ENCODE measurements at places on chromosomes 12 and 14. TPM values are rescaled to one million over a fixed set of nuclear protein-coding genes. Genes with fewer than 3 reads are reported as not detected.

The EPYC gene
- not detected for total RNA-seq

GRCh38 chr12:107670999-107671643, 14.5 kb upstream of the PWP1 start:
- no peak for DNase-seq

- no peak for DNase-seq
Measured at GRCh38 chr12:91037276-91037675, 20.5 kb downstream of the KERA start.

The SLC6A15 gene
- not detected for total RNA-seq

The CLEC12A gene
- not detected for total RNA-seq

- DNase-seq = no peak
Measured at GRCh38 chr14:103057028-103057371, 349 bp downstream of the CDC42BPB start.

- DNase-seq = no peak
Measured at GRCh38 chr12:110039085-110039807, 9.1 kb downstream of the C12orf76 start.

The PRB2 gene
- not detected for total RNA-seq

DNA sequence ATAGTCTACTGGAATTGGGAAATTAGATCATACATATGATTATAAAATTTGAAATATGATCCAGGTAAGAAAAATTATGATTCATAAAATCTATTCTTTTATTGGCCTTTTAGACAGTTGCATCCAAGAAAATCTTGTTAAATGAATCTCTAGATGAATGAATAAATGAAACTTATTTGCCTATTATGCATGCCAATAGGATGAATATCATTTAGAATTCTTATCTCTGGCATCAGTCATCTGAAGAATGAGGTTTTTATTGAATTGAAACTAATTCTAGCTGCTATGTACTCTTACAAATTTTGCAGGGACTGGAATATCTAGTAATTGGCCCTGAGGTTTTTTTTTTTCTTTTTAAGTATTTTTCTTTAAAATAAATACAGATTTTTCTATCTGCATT, 475.5 kb downstream of the NAV3 start:
- DNase-seq = no peak

DNA sequence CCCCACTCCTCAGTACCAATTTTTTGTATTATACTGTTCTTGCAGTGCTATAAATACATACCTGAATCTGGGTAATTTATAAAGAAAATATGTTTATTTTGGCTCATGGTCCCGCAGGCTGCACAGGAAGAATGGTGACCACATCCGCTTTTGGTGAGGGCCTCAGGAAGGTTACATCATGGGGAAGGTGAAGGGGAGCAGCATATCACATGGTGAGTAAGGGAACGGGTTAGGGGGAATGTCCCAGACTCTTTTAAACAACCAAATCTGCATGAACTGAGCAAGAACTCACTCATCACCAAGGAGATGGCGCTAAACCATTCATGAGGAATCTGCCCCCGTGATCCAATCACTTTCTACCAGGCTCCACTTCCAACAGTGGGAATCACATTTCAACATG, 40.0 kb downstream of the OSBPL8 start:
- DNase-seq = no peak

DNA sequence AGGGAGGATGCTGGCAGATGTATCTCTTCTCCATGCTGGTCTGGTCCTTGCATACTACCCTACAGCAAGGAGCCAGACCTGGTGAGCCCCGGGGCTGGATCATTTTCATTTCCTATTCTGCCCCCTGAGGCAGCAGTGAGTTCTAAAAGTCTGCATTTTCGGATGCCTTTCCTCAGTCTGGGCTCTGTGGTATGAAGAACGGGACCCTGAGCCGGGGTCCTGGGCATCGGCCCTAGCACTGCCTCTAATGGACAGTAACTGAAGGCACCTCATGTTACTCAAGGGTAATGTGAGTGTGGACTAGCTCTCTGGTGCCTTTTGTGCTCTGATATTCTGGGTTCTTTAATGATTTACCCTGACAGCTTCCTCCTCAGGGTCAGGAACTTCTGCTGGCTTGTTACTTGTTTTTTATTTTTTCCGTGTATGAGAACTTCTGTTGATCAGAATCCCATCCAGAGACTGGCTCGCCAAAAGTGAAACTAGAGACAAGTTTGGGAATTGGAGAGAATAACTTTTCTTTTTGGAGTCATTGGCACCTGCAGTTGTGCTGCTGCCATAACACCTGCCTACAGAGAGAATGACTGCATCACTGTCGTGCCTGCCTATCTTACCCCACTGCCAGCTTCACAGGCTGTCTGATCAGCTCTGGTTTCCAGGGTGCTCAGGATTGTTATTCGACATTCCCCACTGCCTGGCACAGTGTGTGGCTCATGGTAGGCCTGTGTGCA, 62.3 kb downstream of the SUSD6 start:
- no peak for DNase-seq

- no peak for DNase-seq
Measured at GRCh38 chr12:96170328-96170727, 23.8 kb upstream of the ELK3 start.

- no peak for DNase-seq
Measured at GRCh38 chr12:63894132-63894531, 49.6 kb downstream of the SRGAP1 start.

The FAR2 gene
- total RNA-seq = not detected

GRCh38 chr12:18718462-18718861, 19.4 kb downstream of the PLCZ1 start:
- no peak for DNase-seq

DNA sequence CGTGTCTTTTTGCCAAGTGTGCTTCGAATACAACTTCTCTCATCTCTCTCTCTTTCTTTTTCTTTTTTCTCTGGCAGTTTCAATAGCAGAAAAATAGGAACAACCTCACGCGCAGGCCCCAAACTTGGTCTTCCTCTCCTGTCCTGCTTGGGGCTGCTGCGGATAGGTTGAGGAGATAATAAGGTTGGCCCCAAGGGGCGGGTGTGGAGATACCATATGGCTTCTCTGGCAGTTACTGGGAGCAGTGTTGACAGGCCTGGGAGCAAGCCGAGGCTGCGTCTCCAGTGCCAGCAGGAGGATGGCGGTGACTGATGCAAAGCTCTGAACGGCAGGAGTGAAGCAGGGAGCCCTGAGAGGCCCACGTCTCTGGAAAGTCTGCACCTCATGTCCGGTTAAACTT, 89.5 kb upstream of the MANSC4 start:
- DNase-seq = no peak

DNA sequence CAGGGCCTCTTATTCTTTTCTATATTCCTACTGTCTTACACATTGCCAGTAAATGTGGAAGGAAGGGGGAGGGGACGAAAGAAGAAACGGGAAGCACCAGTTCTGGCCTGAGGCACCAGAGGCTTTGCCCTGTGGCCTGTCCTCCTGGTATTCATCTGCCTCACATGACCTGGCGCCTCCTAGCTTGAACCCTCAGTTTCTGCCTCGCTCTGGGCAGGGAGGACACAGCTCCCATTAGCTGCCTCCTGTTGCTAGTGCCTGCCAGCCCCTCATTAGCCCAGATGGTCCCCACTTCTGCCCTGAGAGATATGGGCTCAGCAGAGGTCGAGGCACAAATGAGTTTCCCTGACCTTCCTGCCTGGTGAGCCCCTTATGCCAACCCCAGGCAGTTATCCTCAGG, 3.0 kb upstream of the PLEKHG6 start:
- no peak for DNase-seq

The MIS18BP1 gene
- total RNA-seq = 47.1 TPM

The USP44 gene
- total RNA-seq = 5.4 TPM

GRCh38 chr12:39440781-39441180, 2.1 kb downstream of the KIF21A start:
- DNase-seq = no peak

DNA sequence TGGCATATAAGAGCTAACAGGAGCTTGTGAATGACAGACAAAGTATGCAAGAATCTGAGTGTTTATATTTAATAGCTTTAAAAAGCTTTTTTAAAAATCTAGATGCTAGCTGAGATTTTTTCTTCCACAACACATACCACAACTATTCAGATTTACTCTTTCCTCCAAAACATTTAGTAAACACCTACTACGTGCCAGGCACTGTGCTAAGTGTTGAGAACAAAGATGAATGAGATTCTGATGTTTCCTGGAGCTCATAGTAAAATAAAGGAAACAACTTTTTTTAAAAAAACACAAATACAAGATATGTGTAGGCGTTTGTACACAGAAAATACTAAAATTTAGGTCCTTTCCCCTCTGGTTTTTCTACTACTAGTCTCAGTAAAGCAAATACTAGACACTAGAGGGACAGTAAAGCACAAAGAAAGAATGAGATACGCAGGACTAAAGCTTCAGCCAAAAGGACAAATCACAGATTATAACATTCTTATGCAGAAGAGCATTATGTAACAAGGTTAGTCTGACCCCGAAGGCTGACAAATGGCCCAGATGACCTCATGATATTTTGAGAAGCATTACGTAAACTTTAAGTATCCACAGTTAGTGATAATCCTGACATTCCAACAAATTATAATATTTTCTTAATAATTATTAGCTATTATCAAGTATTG, 78.6 kb upstream of the PAWR start:
- no peak for DNase-seq

DNA sequence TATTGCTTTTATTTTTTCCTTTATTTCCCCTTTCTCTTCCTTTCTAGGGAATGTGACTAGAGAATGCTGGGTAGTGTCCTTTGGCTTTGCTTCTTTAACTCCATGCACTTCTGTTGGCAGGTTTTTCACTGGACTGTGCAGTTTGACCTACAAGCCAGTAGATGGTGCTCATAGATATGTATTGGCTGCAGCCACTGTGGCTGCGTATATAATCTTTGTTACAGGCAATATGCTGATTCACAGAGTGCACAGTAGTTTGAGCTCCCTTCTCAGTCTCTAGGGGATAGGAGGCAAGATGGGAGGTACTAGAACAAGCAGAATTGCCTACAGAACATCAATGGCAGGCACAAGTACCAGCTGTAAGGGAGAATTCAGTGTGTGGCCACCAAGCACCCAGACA, 503.5 kb downstream of the LRFN5 start:
- DNase-seq = no peak

DNA sequence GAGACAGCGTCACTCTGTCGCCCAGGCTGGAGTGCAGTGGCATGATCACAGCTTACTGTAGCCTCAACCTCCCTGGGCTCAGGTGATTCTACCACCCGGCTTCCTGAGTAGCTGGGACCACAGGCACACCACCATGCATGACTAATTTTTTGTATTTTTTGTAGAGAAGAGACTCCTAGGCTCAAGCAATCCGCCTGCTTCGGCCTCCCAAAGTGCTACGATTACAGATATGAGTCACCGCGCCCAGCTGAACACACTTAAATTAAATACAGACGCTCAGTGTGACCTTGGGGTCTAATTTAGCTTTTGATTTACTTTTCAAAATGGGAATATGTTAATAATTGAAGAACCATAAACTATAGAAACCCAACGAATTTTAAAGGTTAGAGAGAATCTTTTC, 77.2 kb downstream of the C2CD5 start:
- DNase-seq = no peak

- no peak for DNase-seq
Measured at GRCh38 chr14:51954657-51955056, 34.7 kb upstream of the RTRAF start.

- DNase-seq = no peak
Measured at GRCh38 chr12:52645982-52646381, 6.0 kb downstream of the KRT2 start.

The FAM186B gene
- total RNA-seq = 0.93 TPM

DNA sequence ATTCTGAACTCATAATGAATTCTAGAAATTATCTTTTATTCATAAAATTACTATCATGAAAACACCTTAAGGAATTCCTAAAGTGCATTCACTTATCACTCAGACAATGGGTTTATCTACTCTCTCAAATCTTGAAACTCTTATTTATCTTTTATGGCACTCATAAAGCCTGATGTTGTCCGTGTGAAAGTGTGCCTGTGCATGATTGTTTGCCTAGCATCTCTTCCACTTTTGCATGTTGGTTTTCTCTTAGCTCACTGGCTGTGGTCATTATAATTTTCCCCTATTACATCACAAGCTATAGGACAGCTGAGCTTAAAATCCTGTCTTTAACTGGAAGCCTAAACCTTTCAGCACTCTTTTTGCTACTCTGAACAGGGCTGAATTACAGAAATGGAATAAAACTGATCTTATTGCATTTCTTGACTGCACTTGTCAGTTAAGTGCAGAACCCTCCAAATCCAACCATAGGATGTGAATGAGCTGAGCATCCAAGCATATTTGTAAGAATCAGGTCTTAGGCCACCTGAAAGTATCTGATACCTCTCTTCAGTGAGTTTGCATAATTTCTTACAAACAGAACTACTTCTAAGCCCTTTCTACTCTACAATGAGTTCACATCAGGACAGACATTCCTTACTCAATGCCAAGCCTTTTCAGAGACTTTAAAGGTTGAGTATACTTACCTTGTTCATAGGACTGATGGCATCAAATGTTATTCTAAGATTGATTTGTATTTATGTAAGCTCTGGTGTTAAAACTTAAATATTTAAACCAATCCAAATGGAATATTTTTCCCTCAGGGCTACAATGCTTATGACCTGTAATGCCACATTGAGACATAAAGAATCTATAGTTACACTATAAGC, 221.2 kb upstream of the KITLG start:
- no peak for DNase-seq

The FITM1 gene
- total RNA-seq = 2.4 TPM

The SERPINA9 gene
- total RNA-seq = 0.40 TPM

The LYSET gene
- total RNA-seq = 17.6 TPM

- DNase-seq = no peak
Measured at GRCh38 chr14:68309616-68310015, 483.3 kb downstream of the ZFP36L1 start.

- DNase-seq = no peak
Measured at GRCh38 chr12:51911788-51912711, 4.7 kb downstream of the ACVRL1 start.

DNA sequence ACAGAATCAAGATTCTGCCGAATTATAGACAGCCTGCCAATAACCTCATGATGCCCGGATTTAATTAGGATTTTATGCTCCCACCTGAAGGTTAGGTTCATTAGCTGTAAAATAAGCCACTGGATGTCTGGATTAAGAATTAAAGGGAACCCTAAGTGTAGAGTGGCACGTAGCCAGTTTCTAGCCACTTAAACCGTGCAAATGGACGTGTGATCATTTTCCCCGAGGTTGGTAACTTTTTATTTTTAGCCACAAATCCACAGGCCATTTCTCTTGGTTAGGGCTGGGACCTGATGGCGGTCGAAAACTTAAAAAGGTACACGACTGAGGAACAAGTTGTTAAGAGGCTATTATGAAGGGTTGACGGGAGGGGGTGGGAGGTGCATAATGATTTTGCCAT, 127.3 kb upstream of the TMPO start:
- no peak for DNase-seq

The HRK gene
- total RNA-seq = 4.7 TPM

The PRIMA1 gene
- not detected for total RNA-seq

GRCh38 chr12:5197131-5197530, 153.5 kb downstream of the KCNA5 start:
- no peak for DNase-seq

GRCh38 chr14:90344331-90345238, 12.8 kb upstream of the NRDE2 start:
- no peak for DNase-seq

DNA sequence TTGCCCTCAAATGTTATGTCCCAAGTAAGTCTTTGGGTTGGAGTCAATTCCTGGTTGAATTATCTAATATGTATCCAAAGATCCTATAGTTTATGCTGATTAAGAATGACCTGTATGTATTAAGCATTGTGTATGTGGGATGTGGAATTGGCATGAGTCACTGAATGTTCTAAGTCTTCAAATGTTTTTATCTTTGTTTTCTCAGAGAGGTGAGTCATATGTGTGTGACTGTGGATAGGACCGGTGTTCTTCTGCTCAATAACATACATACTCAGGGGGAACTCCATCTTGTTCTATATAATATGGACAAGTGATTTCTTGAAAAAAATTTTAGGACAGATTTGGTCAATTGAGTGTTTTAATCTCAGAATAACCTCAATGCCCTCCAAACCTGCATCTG, 57.9 kb downstream of the NAV3 start:
- DNase-seq = no peak

Data from activated B cell treated with CpG ODN at 0.5 μM for 24 hours (primary cell).